ENCODE measurements at places on chromosomes 3 and 15.

- no peak for DNase-seq
Measured at GRCh38 chr3:21894459-21895340, 143.7 kb upstream of the ZNF385D start.

DNA sequence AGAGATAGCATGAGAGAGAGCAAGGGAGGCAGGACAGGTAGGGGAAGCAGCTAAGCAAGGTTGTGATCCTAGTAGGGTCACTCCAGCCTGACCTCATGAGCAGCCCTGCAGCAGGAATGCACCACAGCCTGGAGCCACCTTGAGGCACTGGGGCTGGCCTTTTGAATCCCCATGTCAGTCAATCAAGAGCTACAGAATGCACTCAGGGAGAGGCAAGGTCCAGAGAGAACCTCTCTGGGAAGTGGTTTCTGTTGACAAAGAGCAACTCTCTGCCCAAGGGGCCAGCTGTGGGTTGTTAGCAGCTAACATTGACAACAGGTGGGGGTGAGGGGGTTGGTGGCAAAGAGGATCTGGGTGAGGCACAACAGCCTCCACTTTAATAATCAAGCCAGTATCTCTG lies 54.6 kb downstream of the TRANK1 start:
- no peak for DNase-seq

- DNase-seq = no peak
Measured at GRCh38 chr15:56839099-56839498, 79.3 kb upstream of the TCF12 start.

DNA sequence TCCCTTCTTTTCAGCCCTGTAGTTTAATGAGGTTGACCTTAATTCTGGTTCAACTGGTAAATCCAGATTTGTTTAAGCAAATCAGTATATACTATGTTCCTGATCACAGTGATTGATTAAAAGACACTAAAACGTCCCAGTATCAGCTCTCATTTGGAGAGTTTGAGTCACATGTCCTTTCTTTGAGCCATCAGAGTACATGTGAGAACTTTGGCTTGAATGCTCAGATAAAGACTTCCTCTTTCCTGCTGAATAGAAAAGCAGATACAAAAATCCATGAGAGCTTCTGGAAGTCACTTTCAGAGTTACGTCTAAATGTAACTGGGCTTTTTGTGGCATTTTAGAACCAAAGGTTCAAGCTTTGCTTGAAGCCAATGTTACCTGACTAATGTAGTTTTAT lies 341.8 kb upstream of the SATB1 start:
- DNase-seq = no peak

- DNase-seq = no peak
Measured at GRCh38 chr3:32002561-32003368, 21.2 kb downstream of the ZNF860 start.

DNA sequence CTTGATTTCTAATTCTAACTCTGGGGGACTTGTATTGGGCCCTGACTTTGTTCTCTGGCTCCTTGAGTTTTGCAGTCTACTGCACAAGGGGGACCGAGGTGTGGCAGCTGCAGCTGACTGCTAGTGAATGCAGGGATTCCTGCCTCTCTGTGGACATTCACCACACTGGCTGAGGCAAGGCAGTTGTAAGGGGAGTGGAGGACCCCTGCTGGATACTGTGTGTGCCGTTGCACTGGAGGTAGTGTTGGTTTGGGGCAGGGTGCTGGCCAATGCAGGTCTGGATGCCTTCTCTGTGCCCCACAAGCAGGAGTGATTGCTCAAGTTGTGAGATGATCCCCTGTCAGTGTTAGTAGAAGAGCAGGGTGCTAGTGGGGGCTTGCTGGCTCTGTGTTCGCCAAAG lies 626.1 kb downstream of the SQOR start:
- no peak for DNase-seq

GRCh38 chr3:197083486-197083885 lies 53.9 kb upstream of the MELTF start:
- DNase-seq = peak; percentile 25

DNA sequence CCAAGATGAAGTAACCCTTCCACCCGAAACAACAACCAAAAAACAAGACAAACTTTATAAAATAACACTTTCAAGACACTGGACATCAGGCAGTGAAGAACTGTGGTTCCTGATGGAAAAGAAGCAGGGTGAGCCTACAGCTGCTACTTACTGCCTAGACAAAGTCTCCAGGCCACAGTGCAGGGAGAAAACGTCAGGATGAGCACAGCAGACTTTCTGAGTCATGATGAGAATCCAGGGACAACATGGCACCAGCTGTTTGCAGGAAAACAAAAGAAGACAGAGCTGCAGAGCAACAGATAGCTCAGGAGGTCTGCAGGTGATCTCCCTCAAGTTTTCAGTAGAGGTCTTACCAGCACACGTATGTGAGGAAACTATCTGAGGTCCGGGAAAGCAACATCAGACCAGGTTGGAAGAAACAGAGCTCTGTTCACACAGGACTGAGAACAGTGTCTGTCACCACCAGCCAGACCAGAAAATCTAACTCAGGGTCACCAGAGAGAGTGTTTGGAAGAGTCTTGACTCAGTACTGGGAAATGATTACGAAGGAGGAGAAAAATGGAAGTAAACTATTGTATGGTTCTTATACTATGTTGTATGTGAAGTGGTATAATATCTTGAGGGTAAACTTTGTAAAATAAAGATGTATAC lies 108.9 kb downstream of the ANO10 start:
- no peak for DNase-seq

DNA sequence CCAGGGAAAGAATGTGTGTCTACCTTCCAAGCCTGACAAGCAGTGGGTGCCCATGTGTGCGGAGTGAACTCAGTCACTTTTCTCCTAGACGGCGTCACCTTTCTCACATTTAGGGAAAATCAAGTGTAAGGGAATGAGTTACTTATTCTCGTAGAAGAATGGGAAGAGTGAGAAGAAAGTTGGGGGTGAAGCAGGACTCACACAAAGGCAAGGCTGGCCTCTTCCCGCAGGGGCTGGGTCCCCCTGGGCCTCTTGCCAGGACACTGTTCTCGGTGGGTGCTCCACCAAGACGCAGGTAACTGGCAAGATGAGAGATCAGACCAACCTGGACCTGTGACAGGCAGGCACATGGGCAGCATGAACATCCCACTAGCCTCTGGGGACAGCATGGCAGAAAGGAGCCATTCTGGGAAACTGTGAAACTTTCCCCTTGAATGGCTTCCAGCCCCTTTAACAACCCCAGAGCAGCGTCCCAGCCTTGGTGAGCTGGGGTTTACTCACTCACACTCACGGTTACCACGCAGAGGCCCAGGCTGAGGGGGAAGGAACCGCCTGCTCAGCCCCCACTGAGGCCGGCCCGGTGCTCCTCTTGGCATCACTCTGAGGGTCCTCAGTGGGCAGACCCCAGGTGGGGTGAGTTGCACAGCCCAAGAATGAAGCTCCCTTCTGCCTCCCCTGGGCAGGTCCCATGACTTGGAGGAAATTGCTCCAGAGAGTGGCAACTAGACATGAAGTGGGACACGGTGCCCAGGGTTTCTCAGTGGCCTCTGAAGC lies 15.0 kb upstream of the SRP14 start:
- no peak for DNase-seq

- DNase-seq = no peak
Measured at GRCh38 chr15:41689083-41689482, 28.9 kb downstream of the MGA start.

GRCh38 chr3:72568083-72568482 lies 280.2 kb downstream of the SHQ1 start:
- DNase-seq = no peak

DNA sequence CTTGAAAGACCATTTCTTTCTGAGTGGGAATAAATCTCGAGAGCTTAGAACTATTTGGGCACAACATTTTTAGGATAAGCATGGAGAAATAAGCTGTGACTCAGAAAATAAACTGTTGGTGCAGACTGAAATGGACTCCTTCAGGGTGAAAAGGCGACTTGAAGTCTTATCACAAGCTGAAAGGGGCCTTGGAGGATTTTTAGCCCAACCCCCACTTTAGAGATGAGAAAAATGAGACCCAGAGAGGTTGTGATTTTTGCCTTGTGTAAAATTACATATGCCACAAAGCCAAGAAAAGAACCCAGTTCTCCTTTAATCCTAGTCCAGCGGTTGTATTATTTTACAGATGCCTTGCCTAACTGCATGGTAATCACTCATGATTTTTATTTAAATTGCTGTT lies 1.5 kb downstream of the ATP1B3 start:
- DNase-seq = no peak

GRCh38 chr3:112847692-112848091 lies 1.0 kb upstream of the CD200R1L start:
- no peak for DNase-seq

- peak; percentile 52 for DNase-seq
Measured at GRCh38 chr3:186024210-186024609, 84.7 kb downstream of the ETV5 start.

DNA sequence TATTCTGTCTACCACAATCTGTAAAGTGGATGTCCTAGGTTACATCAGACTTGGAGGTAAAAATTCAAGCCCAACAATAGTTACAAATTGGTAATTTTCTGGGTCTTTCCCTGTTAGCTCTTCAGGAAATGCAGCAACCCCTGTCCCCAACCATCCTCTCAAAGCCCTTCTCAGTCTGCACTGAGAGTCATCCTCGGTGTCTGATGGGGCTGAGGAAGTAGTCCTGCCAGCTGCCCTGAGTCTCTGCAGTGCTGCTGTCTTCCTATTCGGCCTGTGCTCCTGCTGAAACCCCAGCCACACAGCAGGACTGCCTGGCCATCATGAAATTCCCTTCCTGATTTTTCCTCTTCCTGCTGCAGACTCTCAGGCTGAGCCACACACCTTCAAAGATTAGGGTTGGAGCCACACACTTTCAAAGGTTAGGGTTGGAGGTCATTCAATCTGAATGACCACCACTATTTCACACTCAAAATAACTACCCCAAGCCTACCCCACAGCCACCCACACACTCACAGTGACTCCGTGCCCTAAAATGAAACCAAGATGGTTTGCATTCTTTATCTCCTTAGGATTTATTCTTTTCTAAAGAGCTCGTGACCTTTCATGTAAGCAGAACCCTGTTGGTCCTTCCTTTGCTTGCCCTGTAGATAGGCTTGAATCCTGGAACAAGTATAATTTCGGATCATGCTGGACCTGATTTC lies 17.6 kb downstream of the TRIM42 start:
- DNase-seq = no peak

- no peak for DNase-seq
Measured at GRCh38 chr3:140617135-140617534, 60.7 kb upstream of the TRIM42 start.

GRCh38 chr3:169337500-169338078 lies 325.9 kb downstream of the MECOM start:
- DNase-seq = no peak

DNA sequence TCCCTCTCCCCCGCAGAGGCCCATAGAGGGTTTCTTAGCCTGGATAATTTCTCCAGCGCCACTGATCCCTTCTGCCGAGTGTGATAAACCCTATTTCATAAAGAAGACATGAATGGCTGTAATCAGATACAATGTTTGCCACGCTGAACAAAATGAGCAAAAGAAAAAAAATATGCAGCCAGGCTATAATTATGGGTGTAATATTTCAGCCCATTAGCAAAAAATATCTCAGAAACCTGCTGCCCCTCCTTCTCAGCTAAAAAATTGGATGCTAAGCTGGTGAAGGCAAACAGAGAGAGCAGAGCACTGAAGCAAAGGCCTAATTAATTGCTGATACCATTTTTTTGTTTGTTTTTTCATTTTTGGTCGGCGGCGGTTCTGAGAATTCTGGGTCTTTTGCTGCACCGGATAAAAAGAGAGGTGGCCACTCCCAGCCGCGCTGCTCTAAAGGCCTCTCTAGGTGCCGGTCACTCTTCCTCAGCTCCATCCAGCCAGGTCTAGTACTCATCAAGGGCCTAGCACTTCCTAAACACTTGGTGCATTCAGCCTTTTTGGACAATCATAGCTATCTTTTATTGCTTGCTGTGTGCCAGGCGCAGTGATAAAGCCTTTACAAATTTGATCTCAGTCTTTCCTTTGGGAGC lies 128.7 kb upstream of the TLE3 start:
- DNase-seq = no peak

DNA sequence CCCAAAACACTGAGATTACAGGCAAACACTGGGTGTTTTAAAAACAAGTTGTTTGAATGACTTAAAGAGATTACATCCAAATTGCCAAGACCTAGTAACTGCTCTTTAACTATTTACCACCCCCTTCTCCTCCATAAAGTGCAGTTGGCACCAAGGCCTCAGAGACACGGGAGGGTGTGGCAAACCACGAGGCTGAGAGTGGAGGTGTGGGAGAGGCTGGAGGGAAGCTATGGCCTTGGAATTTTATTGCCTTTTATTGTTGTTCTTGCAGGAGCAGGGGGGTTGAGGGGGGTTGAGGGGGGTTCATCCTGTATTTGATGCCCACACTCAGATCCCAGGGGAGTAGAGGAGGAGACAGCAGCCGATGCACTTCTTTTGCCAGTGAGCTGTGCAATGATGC lies 75.9 kb upstream of the CTDSPL start:
- DNase-seq = no peak

GRCh38 chr3:47705391-47705790 lies 76.3 kb downstream of the SMARCC1 start:
- DNase-seq = no peak

DNA sequence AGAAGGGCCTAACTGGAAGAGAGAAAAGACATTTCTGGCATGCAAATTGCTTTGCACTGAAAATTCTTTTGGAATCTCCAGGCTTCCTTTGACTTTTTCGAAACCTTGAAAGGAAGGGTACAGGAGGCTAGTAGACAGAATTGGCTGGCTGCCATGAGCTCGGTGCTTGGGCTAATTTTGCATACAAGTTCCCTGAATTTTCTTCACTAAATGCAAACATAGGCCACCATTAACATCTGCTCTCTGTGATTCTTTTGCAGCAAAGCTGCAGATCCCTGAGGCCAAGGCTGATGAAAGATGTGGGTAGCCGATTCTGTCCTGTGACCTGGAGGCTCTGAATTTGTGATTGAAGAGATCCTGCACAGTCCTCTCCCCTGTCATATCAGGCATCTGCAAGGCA lies 247.8 kb upstream of the MCTP2 start:
- DNase-seq = no peak

GRCh38 chr15:32867313-32867626 lies 149.5 kb downstream of the GREM1 start:
- no peak for DNase-seq

GRCh38 chr3:24588629-24589512 lies 94.2 kb upstream of the THRB start:
- no peak for DNase-seq

GRCh38 chr3:103949693-103950092 lies 1417.0 kb upstream of the ALCAM start:
- no peak for DNase-seq

GRCh38 chr15:39092761-39093160 lies 488.1 kb upstream of the THBS1 start:
- no peak for DNase-seq

- DNase-seq = no peak
Measured at GRCh38 chr15:71752604-71753289, 57.6 kb upstream of the NR2E3 start.

- no peak for DNase-seq
Measured at GRCh38 chr3:38111201-38111600, 25.7 kb downstream of the ACAA1 start.

- no peak for DNase-seq
Measured at GRCh38 chr3:66785191-66785909, 212.8 kb upstream of the KBTBD8 start.

- DNase-seq = no peak
Measured at GRCh38 chr3:78725703-78726246, 1042.0 kb downstream of the ROBO1 start.

GRCh38 chr3:57335283-57335938 lies 42.9 kb upstream of the ASB14 start:
- no peak for DNase-seq
